ENCODE measurements at places on chromosomes 7 and 10.

DNA sequence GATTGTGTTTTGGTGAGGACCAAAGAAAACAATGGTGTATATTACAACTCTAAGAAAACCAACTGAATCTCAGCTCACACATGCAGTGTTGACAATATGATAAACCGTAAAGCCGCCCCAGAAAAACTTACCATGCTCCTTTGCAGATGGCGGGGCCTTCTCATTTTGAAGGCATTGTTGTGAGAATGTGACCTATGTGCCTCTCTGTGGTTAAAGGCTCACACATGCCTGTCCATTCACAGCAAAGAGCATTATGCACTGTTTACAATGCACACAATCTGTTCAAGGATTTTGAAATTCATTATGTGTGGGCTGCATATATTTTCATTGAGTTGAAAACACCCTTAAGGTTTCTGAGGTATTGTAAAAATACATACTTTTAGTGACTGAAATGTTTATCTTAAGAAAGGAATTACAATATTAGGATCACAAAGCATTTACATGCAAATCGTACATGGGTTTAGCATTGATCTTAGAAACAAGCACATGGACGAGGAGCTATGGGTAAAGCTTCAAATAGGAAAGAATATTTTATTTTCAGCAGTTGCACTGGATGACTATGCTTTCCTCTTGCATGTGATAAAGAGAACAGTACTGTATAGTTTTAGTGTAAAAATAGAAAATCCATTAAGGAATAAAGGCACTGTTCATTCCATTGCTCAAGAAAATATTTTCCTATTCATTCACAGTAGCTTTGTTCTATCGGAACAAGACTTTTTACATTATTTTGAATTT is 334.3 kb downstream of the ARL4A start:
- no peak for DNase-seq

GRCh38 chr10:132714986-132715775 is 70.8 kb downstream of the NKX6-2 start:
- no peak for DNase-seq

DNA sequence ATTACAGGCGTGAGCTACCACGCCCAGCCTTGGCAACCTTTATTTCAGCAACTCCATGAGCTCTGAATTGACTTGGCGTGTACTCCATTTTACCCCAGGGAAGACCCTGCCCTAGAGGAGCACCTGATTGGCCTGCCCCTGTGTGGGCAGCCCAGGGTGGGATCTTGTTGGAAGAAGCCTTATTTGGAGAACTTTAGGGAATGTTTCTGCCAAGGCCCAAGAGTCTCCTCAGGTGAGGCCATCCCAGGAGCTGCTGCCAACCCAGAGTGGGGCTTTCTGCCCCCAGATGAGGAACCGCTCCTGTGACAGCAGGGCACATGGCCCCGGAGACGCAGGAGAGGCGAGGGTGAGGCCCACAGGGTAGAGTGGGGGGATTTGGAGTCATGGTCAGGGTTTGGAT is 42.0 kb downstream of the VWA2 start:
- DNase-seq = no peak

DNA sequence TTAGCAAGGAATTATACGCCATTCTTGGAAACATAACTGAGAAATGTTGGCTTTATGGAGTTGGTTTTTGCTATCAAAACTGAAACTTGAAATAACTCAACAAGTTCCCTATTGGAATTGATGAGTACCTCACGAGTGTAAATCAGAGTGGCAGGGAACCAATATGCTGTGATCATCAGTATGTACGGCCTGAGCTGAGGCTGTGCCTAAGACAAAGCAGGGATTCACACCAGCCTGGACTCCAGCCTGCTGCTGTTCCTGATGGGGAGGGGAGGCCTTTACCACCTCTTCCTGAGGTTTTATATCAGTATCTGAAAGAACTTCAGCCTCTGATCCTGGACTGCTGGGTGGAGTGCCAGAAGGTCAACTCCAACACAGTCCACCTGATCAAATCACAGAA is 52.7 kb downstream of the CRTAC1 start:
- no peak for DNase-seq

DNA sequence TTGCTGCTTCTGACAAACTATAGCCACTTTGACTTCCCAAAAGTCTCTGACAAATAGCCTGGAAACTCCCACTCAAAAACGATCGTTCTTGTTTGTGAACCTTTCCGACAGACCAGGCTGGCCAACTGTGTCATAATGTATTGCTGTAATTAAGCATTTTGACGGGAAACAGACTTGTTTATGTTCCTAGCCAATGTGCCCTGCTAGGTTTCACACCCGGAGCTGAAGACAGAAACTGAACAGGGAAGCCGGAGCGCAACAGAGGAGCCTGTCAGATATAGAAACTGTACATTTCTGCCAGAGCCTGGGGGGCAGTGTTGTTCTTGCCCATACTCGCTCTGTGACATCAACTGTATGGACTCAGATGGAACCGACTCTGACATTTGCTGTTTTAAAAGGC is 55.3 kb upstream of the C7orf33 start:
- DNase-seq = peak; percentile 73

All from hematopoietic multipotent progenitor cell (in vitro differentiated cells).